ENCODE measurements at places on chromosomes 3 and 15. TPM values are rescaled to one million over a fixed set of nuclear protein-coding genes. Genes with fewer than 3 reads are reported as not detected.
A peak's percentile ranks its signal among the peaks of the same experiment; 100 is the strongest.

- H3K36me3 ChIP-seq, result no peaks in the 10 kb centered on the region
- peaks cover 6% of the 10 kb centered on the region for H3K4me1 ChIP-seq
- DNase-seq, result no peak
- H3K27ac ChIP-seq, result no peak overlapping the region
- H3K27me3 ChIP-seq, result no peaks in the 10 kb centered on the region
- H3K4me3 ChIP-seq, result no peak overlapping the region
Observed at GRCh38 chr3:158407844-158408517, 163.0 kb upstream of the MLF1 start.

Gene MLF1
- not detected for total RNA-seq

- no peaks in the 10 kb centered on the region for H3K36me3 ChIP-seq
- peaks cover 28% of the 10 kb centered on the region for H3K4me1 ChIP-seq
- no peaks in the 10 kb centered on the region for H3K27me3 ChIP-seq
Observed at GRCh38 chr3:185316740-185317412, 46.1 kb upstream of the MAP3K13 start.

DNA sequence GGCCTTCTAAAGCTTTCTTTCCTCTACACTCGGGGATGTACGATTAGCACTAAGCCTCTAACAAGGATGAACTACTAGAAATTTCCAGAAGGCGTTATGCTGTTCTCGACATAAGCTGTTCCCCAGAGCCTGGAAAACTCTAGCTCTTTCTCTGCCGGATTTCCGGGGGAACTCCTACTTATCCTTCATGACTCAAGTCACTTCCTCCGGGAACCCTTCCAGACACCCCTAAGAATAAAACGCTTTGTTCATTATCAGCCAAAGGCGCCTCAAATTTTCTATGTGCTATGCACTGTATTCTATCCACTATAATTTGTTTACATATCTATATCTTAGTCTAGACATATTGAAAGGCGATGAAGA, 455 bp upstream of the SNAP23 start:
- no peaks in the 10 kb centered on the region for H3K36me3 ChIP-seq
- H3K4me3 ChIP-seq, result peak overlapping the region; percentile 56
- H3K27me3 ChIP-seq, result no peaks in the 10 kb centered on the region

Gene BTLA
- not detected for total RNA-seq

Gene SLC28A1
- not detected for total RNA-seq

GRCh38 chr3:99927671-99928457, 110.2 kb downstream of the CMSS1 start:
- H3K36me3 ChIP-seq, result no peaks in the 10 kb centered on the region
- peaks cover 56% of the 10 kb centered on the region for H3K4me1 ChIP-seq
- H3K4me3 ChIP-seq, result no peak overlapping the region
- no peak overlapping the region for H3K27ac ChIP-seq
- no peak for DNase-seq
- H3K27me3 ChIP-seq, result no peaks in the 10 kb centered on the region

Gene GOLGA6A
- not detected for total RNA-seq

DNA sequence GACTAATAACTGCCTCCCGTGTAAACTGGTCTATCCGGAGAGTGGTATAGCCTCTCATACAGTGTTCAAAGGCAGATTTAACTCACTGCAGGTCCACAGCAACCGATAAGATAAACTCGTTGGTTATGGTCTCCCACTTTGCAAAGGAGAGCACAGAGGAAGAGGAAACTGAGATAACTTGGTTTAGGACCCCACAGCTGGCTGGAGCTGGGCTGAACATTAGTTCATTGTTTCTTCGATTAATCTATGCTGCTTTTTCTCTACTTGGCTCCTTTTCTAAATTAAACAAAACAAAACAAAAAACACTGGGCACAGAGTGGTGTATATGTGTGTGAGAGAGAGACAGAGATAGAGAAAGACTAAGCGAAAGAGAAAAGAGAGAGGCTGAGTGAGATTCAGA, 5.0 kb upstream of the DLG1 start:
- DNase-seq, result no peak
- no peak overlapping the region for H3K4me3 ChIP-seq
- peak overlapping the region; percentile 47 for H3K27ac ChIP-seq
- H3K27me3 ChIP-seq, result no peaks in the 10 kb centered on the region

DNA sequence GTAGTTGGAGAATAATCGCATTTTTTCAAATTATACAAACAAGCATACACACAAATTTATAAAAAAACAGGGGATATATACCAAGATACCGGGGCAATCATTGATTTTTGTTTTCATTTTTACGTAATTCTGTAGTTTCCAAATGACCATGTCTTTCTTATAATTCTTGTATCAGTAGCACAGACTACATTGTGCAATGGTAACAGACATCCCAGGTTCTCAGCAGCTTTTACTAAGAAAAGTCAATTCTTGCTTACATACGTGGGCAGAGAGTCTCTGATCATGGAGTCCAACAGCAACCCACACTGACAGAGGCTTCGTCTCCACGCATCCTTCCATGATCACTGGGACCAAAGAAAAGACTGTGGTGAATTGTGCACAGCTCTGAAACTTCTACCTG, 441.3 kb downstream of the TBL1XR1 start:
- no peaks in the 10 kb centered on the region for H3K36me3 ChIP-seq
- H3K27me3 ChIP-seq, result no peaks in the 10 kb centered on the region
- H3K27ac ChIP-seq, result no peak overlapping the region

Gene CIB1
- 37.7 TPM for total RNA-seq

- H3K4me1 ChIP-seq, result no peaks in the 10 kb centered on the region
- H3K36me3 ChIP-seq, result no peaks in the 10 kb centered on the region
- H3K27me3 ChIP-seq, result no peaks in the 10 kb centered on the region
- no peak overlapping the region for H3K27ac ChIP-seq
- H3K4me3 ChIP-seq, result no peak overlapping the region
- DNase-seq, result no peak
Observed at GRCh38 chr3:39892068-39892467, 82.7 kb downstream of the MYRIP start.

Gene CCRL2
- total RNA-seq, result 1.0 TPM

GRCh38 chr15:63990454-63990853, 55.8 kb downstream of the DAPK2 start:
- H3K4me1 ChIP-seq, result no peaks in the 10 kb centered on the region
- H3K27me3 ChIP-seq, result no peaks in the 10 kb centered on the region
- no peak overlapping the region for H3K4me3 ChIP-seq
- no peak overlapping the region for H3K27ac ChIP-seq

DNA sequence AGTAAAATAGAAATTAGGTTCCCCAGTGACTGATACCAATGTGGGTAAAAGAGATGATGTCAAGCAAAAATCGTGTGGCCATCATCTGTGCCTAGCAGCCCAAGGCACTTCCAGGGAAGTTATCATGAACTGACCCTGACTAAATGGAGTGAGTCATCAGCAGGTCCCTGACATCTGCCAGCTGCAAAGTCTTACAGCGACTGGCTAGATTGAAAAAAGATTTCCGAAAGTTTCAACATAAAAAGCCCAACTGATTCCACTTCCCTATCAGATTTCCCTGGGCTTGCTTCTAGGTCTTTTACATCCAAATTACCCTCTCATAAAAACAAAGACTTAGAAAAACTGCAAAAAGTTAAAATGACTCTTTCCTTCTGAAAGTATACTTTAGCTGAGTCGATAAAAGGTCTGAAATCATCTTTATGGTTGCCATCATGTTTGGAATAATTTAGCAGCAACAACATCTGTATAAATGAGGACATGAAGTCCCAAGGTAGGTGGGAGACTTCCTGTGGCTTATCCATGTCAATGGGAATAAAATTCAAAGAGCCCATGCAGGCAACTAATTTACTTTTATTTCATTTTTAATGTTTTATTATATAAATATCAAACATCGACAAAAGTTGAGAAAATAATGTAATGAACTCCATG, 342.8 kb downstream of the ERC2 start:
- no peak for DNase-seq
- no peak overlapping the region for H3K4me3 ChIP-seq
- H3K27ac ChIP-seq, result no peak overlapping the region
- H3K36me3 ChIP-seq, result no peaks in the 10 kb centered on the region
- H3K27me3 ChIP-seq, result no peaks in the 10 kb centered on the region
- H3K4me1 ChIP-seq, result peaks cover 12% of the 10 kb centered on the region

DNA sequence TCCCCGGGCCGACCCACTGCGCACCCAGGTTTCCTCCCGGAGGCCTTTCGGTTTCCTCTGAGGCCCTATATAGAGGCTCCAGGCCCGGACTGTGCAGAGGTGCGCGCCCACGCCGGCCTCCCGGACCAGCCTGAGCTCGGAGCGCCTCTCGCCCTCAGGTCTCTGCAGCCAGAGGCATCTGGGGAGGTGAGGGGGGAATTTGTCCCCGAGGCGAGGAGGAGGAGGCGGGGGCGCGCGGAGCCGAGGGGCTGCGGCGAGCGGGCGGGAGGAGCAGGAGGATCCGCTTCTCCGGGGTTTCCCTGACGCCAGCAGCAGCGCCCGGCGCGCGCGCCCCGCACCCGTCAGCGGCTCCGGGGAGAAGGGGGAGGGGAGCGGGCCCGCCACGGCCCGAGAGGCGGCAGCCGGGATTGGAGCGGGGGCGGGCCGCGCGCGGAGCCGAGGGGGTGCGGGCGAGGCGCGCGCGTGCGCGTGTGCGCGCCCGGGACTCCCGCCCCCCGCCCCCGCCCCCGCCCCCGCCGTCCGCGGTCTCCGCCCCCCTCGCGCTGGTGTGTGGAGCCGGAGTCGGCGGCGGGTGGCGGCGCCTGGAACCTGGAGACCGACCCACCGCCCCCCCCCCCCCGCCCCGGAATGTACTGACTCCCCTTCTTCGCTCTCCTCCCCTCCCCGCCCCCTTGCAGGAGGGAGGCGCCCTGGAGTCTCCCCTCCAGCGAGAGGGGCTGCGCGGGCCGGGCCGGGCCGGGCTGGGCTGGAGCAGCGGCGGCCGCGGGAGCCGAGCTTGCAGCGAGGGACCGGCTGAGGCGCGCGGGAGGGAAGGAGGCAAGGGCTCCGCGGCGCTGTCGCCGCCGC, at the start of gene NEO1:
Gene NEO1 (plus strand): TSS at position 657 of the 846 bp plus-strand sequence. CDS start 213 bp downstream, outside the sequence.
- H3K27ac ChIP-seq, result peak within 1 kb of the TSS; percentile 15
- no peaks in the 10 kb centered on the region for H3K27me3 ChIP-seq

DNA sequence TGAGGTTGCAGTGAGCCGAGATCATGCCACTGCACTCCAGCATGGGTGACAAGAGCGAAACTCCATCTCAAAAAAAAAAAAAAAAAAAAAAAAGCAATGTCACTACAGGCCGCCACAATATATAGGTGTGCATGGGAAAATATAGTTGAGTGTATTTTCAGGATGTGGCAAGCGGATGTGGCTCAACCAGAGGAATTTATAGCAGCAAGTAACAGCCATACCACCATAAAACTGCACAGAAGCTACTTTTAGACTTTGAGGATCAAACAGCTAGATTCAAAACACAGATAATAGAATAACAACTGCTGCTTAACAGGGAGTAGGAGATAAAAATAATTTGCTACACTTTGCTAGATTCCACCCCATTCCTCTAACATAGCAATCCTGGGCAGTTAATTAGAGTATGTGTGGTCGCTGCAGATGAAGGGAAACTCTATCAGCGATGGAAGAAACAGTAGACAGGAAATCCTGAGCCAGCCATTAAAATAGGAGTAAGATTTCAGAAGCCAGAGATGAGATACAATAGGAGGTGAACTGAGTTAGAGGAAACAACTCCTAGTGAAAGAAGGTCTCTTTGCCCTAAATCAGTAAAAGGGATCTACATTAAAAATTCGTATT, 318.7 kb upstream of the STT3B start:
- 0 out of 2 replicates have a peak, but pooled peaks cover 3% of the 10 kb centered on the region for H3K4me1 ChIP-seq
- no peak for DNase-seq
- no peaks in the 10 kb centered on the region for H3K36me3 ChIP-seq

DNA sequence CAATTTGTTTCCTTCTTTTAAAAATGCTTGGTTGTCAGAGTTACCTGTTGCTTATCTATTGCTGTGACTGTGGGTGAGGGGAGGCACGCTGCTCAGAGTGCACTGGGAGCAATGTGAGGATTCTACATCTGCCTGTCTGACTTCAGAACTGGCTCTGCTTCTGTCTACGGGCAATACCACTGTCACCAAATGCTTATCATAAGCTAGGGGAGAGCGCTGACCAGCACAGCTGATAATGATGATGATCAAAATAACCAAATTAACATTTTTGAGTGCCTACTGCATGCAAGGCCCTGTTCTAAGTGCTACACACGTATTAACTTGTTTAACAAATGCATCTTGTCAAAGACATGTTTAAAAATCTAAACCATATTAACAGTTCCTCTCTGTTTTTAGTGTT, 79.2 kb upstream of the TPRG1 start:
- H3K27ac ChIP-seq, result no peak overlapping the region
- H3K27me3 ChIP-seq, result no peaks in the 10 kb centered on the region
- H3K36me3 ChIP-seq, result no peaks in the 10 kb centered on the region
- H3K4me3 ChIP-seq, result no peak overlapping the region
- DNase-seq, result no peak
- H3K4me1 ChIP-seq, result no peaks in the 10 kb centered on the region

Gene VIPR1
- 3.7 TPM for total RNA-seq

Gene WDR49
- total RNA-seq, result 0.32 TPM

DNA sequence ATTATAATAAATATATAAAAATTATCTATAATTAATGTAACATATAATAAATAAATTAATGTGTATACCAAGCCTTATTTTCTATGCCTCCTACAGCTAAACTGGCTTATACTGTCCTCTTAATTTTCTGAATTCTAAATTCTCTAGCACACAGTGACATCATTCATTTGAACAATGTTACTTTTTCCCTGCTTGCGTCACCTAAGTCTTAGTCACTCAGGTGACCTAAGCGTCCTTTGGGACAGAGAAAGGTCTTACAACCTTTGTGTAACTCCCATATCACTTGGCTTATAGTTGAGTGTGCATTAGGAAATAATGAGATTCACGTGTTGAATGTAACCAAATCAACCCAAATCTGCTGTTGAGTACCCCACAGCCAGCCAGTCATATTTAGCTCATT, 48.5 kb upstream of the KCNMB2 start:
- no peak for DNase-seq
- no peak overlapping the region for H3K4me3 ChIP-seq
- peaks cover 8% of the 10 kb centered on the region for H3K4me1 ChIP-seq
- no peak overlapping the region for H3K27ac ChIP-seq

Gene ARHGAP31
- total RNA-seq, result 0.49 TPM

Gene COL8A1
- total RNA-seq, result not detected

GRCh38 chr15:57969355-57969754, 96.2 kb downstream of the ALDH1A2 start:
- peaks cover 2% of the 10 kb centered on the region for H3K27me3 ChIP-seq
- no peak for DNase-seq
- H3K4me3 ChIP-seq, result no peak overlapping the region

Gene CEP19
- 1.6 TPM for total RNA-seq

GRCh38 chr3:58052373-58053273, 44.4 kb downstream of the FLNB start:
- DNase-seq, result peak; percentile 44
- H3K4me1 ChIP-seq, result peaks cover 82% of the 10 kb centered on the region
- H3K36me3 ChIP-seq, result no peaks in the 10 kb centered on the region

DNA sequence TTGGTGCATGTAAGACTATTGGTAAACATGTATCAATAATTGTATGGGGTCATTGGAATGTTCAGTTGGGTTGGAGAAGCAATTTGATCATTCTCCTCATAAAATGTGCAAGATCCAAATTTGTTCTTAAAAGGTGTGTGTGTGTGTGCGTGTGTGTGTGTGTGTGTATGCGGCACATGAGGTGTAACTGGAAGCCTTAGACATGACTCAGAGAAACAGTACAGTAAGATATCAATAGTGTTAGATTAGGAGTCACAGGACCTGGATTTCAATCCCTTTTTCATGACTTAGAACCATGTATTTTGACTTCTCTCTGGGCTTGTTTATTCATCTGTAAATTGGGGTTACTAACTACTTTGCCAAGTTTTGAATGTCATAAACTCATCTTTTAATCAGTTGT, 38.3 kb downstream of the RSRC1 start:
- no peaks in the 10 kb centered on the region for H3K36me3 ChIP-seq
- H3K27ac ChIP-seq, result no peak overlapping the region
- H3K27me3 ChIP-seq, result no peaks in the 10 kb centered on the region
- DNase-seq, result no peak

Gene SLC35G2
- total RNA-seq, result 4.2 TPM

Data from Caco-2 (cell line).